Renal cortical epithelial cell (primary cell): ENCODE measurements at places on chromosomes 16 and 17.

DNA sequence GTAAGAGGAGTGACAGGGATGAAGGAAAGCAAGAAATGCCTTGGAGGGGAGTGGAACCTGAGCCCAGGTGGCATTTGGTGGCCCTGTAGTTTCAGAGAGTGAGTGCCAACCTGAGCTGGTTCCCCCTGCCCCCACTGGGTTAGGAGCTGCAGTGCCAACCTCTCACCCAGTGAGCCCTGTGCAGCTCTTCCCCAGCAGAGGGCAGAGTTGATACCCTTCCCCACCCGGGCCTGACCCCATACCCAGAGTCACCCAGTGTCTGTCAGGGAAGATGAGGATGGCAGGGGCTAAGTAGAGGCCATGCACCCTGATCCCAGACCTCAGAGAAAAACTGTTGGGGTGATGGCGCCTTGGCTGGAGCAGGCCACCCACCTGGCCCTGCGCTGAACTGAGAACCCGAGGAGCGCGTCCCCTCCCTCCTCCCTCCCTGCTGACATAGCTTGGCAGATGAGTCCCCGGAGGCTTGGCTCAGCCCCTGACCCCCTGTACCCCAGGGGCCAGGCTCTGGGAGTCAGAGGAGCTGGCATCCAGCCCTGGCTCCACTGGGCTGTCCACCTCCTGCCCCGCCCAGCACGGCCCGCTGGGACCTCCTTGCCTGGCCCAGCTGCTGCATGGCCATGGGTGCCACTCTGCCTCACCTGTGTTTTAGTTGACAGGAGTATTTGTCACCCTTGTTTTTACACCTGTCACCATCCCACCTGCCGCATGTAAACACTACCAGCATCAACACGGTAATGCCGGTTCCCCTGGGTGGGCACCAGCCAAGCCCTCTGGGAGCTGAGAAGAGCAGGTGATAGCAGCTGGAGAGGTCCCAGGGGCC lies 113.9 kb downstream of the AMFR start:
- no peak for DNase-seq

GRCh38 chr16:6345090-6345489 lies 987.6 kb upstream of the RBFOX1 start:
- no peak for DNase-seq

- no peak for DNase-seq
Observed at GRCh38 chr17:10793256-10793655, 10.6 kb downstream of the TMEM238L start.

DNA sequence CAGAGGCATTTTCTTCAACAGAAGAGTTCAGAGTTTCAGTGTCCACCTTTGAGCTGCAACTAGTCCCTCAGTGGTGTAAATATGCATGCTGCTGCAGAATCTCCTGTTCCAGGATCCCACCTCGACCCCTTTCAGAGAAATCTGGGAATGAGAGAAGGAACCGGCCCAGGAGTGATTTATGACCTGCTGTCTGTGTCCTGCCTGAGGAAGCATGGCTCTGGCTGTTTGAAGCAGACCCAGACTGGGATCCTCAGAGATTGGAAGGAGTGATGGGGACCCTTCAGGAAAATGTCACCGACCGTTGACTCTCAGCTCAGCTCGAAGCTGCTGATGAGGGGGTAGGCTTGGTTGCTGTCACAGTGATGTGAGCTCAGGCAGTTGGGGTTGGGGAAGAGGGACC lies 8.4 kb upstream of the MAF start:
- no peak for DNase-seq

DNA sequence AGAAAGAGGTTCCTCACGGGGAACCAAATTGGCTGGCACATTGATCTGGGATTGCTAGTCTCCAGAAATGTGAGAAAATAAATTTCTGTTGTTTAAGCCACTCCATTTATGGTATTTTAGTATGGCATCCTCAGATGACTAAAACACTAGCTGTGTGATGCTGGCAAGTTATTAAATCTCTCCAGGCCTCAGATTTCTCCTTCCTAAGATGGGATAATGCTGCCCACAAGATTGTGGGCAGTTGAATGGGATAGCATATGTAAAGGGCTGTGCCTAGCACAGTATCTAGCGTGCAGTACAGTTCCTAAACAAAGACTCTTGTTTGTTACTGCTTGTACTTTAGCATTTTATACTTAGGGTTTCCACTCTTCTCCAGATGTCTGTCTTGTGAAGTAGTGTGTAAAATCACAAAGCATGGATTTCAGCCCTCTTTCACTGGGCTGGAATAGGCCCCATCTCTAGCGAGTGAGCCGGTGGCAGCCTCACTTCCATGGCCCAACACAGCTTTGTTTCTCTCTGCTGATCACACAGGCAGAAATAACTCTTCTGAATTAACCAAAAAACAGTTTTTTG lies 38.2 kb upstream of the PHAF1 start:
- DNase-seq, result no peak

DNA sequence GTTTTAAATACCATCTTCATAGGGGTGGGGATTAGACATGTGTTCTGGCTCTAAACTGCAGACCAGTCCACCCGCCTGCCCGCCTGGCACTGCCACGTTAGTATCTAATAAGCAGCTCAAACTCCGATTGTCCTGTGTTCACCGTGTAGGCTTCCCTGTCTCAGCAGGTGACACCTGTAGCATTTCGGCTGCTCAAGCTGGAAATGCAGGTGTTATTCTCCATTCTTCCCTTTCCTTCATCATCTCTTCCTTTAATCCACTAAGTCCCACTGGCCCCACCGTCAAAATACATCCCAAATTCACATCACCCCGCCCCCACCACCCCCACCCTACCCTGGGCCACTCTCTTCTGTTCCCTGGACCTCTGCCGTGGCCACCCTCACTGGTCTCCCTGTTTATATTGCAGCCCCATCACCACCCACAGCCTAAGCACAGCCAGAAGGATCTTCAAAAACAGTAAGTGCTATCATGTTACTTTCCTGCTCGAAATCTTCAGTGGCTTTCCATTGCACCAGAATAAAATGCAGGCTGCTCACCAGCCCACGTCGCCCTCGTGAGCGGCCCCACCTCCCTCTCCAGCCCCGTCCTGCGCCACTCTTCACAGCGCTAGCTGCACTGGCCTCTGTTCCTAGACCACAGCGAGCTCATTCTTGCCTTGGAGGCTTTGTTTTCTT lies 65.1 kb downstream of the RTN4RL1 start:
- no peak for DNase-seq
